ENCODE measurements at places on chromosomes 13 and 19. TPM values are rescaled to one million over a fixed set of nuclear protein-coding genes. Genes with fewer than 3 reads are reported as not detected.
A peak's percentile ranks its signal among the peaks of the same experiment; 100 is the strongest.

DNA sequence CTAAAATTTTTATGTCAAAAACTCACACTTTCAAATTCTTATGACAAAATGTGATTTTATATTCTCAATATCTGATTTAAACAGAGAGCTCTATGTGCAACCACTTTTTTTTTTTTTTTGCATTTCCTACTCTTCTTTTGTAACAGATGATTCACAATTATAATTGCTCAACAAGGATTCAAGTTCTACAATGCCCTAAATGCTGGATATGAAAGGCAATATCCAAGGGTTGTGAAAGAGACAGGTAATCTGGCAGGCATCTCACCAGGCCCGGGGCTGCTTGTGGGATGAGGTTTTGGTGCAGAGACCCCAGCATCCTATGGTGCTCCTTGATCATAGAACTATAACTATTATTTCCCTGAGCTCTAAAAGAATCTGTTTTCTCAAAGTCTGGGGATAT is 363.6 kb upstream of the NBEA start:
- DNase-seq = no peak

Gene METTL21C
- total RNA-seq = not detected

- DNase-seq = no peak
Observed at GRCh38 chr19:40143612-40144011, 47.6 kb upstream of the MAP3K10 start.

DNA sequence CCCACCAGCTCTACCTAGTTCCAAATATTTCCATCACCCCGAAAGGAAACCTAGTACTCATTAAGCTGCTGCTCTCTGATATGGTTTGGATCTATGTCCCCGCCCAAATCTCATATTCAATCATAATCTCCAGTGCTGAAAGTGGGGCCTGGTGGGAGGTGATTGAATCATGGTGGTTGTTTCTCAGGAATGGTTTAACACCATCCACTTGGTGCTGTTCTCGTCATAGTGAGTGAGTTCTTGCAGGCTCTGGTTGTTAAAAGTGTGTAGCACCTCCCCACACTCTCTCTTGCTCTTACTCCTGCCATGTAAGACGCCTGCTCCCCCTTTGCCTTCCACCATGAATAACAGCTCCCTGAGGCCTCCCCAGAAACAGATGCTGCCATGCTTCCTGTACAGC is 43.4 kb upstream of the MED4 start:
- DNase-seq = no peak

DNA sequence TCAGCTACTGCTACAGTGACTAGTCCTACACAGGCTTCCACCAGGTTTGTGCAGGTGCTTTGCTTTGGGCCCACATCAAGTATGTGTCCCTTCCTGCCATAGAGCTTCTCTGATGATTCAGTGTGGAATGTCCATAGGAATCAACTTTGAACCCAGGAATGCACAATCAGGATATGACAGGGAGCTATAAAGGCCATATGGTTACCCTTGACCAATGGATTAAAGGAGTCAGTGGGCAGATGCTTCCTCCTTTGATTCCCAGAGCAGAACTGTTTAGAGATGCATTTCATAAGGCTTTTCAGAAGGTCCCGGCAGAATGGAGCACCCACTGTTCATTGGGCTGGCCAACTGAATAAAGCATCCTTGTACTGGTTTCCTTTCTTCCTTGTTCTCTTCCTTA is 145.2 kb upstream of the WASF3 start:
- DNase-seq = no peak

Gene KRTDAP
- not detected for total RNA-seq

Gene GAPDHS
- not detected for total RNA-seq

- DNase-seq = no peak
Observed at GRCh38 chr13:28031220-28031895, 42.9 kb upstream of the URAD start.

GRCh38 chr13:48580896-48581295 is 48.0 kb upstream of the RCBTB2 start:
- DNase-seq = no peak

GRCh38 chr19:40398417-40399131 is 8.6 kb upstream of the HIPK4 start:
- DNase-seq = no peak

DNA sequence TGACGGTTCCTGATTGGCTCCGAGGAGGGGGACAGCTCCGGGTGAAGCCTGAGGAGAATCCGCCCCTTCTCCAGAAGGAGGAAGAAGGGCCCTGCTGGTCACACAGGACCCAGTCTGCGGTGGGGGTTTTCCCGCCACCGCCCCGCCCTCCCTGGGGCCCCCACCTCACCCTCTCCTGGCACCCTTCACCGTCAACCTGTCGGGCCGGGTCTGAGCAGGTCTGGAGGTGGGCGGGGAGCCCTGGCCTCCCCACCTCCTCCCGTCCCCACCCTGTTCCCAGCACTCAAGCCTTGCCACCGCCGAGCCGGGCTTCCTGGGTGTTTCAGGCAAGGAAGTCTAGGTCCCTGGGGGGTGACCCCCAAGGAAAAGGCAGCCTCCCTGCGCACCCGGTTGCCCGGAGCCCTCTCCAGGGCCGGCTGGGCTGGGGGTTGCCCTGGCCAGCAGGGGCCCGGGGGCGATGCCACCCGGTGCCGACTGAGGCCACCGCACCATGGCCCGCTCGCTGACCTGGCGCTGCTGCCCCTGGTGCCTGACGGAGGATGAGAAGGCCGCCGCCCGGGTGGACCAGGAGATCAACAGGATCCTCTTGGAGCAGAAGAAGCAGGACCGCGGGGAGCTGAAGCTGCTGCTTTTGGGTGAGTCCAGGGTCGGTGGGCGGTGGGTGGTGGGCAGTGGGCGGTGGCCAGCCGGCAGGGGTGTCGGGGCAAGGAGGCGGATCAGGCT is at the start of gene GNA15:
Gene GNA15 (plus strand): TSS at position 73 of the 723 bp plus-strand sequence. CDS start 418 bp downstream, at position 491.
- no peak for DNase-seq

Gene TMEM238
- 0.71 TPM for total RNA-seq

Gene PRR19
- total RNA-seq = 2.8 TPM

DNA sequence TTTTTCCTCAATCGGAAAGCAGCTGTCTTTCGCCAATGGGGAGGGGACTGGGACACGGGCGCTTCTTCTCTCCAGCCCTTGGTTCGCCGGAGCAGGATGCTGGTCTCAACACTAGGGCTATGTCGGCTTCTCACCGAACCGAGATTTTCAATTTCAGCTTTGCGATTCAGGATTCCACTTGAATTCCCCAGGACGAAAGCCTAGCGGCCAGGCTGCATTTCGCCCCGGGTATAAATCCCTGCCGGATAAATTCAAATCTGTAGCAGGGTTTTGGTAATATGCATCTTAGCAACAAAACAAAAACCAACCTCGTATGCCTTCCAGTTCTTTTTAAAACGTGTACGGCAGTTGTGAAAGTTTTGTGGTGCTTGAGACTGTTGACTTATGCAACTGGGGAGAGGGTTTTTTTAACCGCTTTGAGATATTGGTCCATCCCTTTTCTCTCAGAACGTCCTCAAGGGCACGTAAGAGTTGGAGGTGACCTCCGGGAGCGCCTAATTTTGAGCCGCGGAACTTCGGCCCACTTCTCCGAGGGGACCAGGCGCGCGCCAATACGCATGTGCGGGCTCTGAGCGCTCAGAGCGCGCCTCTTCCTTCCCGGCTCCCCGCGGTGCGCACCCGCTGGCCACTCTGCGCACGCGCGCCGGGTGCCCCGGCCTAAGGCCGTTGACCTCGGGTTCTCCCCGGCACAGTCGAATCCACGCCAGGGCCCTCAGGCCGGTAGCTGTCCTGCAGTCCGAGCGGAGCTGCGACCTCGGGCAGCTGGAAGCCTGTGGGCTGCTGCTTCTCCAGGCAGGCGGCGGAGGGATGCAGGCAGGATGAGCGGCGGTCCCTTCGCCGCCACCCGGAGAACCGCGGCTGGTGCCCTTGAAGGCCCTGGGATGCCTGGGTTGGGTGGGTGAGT is 7.6 kb downstream of the POU4F1 start:
- no peak for DNase-seq

- DNase-seq = no peak
Observed at GRCh38 chr19:51026554-51026831, at the start of gene KLK11. TSS of gene KLK11 (minus strand) at chr19:51026616. CDS start at chr19:51025631, 985 bp downstream.

- no peak for DNase-seq
Observed at GRCh38 chr19:49222011-49222410, 64.4 kb downstream of the TRPM4 start.

Gene KLK8
- total RNA-seq = not detected

GRCh38 chr19:39969266-39969665 is 1.7 kb upstream of the PSMC4 start:
- DNase-seq = no peak

DNA sequence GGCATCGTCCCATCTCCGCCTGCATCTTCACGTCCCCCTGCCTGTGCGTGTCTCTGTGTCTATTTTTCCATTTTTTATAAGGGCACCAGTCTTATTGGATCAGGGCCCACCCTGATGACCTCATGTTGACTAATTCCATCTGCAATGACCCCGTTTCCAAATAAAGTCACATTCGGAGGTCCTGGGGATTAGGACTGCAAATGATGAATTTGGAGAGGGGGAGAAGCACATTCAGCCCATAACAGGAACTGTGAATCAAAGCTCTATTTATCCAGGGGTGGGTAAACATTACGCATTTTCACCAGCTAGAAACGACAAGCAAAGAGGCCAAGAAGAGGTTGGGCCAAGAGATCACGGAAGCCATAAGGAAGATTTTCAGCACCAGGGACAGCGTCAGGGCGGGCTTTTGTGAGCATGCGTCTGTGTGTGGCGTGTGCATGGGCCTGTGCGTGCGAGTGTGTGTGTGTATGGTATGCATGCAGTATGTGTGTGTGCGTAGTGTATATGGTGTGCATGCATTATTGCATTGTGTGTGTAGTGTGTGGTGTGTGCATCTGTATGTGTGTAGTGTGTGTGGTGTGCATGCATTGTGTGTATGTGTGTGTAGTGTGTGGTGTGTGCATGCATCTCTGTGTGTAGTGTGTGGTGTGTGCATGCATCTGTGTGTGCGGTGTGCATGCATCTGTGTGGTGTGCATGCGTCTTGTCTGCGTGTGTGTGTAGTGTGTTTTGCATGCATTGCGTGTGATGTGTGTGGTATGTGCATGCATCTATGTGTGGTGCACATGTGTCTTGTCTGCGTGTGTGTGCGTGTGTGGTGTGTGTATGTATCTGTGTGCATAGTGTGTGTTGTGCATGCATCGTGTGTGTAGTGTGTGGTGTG is 19.6 kb downstream of the CELF5 start:
- DNase-seq = peak; percentile 75

DNA sequence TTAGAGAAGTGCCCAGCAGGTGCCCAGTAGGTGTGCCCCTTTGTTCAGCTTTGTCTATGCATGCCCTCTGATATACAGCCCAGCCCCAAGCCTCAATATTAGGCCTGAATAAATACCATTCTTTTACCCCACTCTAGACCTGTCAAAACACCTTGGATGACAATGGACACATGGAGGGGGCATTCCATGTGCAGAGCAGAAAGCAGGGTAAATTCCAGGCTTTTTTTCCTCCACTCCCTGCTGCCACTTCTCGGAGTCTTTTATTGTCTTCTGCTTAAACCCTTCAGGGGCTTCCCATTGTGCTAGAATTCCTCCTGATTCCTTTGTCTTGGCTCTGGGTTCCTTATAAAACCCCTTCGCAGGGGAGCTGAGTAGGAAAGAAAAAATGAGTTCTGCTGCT is 5.8 kb upstream of the FRY start:
- no peak for DNase-seq

DNA sequence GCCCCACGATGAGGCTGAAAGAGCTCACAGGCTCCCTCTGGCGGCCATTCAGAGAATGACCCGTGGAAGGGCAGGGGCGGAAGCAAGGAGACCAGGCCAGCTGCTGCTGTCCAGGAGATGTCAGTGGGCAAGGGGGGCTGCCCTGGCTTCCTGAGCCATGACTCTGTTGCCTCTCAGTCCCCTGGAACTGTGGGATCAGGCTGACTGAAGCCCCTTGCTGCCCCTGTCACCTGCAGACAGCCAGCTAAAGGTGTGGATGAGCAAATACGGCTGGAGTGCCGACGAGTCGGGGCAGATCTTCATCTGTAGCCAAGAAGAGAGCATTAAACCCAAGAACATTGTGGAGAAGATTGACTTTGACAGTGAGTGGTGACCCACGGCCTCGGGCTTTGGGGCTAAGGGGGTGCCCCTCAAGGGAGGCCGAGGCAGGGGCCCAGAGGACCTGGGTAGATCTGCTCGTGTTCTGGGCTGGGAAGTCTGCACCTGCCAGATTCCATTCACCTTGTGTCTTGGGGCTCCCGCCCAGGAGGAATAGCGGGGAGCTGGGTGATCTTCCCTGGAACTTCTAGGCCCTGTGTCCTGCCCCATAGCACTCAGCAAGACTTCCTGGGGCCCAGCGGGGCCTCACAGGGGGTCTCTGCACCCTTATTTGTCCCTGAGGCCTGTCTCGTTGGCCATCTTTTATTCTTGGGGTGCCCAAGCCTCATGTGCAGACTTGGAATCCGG is 12.5 kb upstream of the ACTN4 start:
- DNase-seq = peak; percentile 85

DNA sequence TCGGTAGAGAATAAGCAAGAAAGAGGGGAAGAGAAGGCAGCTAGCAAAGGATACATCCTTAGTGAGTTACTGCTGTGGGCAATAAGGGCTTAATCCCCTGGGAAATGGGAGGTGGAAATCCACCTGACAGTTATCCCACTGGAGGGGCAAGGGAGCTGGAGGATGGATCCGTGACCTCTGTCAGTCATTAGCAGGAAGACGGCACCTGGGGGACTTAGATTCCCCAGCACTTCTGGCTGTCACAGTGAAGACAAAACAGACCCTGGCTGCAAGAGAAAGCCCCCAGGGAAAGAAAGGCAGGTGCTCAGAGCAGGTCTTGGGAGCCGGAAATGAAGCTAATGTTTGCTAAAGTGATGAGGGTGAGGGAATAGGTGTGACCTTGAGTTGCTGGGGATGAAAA is 70.4 kb upstream of the MRI1 start:
- no peak for DNase-seq

Gene PSG11
- total RNA-seq = not detected

Gene LHB
- total RNA-seq = not detected

DNA sequence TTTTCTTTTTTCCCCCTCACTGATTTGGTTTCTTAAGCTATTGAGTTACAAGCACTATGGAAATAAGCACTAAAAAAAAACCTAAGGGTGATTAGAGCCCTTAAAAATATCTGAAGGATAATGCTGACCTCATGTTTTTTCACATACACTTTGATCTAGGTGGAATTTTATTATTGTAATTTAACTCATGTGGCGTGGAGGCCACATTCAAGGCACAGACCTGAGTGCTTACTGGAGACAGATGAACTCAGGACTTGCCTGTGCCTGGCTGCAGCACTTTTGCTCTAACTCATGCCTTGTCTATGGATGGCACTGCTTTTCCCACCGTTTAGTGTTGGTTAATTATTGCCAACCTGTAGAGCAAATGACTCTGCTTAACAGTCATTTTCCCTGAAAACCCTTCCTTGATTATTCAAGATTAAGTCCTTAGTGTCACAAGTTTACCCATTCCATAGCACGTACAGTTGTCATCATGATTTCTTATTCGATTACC is 541.4 kb downstream of the GPC6 start:
- no peak for DNase-seq

Gene PODNL1
- total RNA-seq = 0.14 TPM

DNA sequence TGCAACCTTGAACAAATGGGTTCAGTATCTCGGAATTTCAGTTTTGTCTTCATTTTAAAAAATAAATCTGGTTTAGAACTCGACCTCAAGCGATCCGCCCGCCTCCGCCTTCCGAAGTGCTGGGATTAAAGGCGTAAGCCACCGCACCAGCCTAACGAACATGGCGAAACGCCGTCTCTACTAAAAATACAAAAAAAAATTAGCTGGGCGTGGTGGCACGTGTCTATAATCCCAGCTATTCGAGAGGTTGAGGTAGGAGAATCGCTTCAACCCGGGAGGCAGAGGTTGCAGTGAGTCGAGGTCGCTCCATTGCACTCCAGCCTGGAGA is 571 bp downstream of the ZNF302 start:
- DNase-seq = no peak

Gene C19orf85
- total RNA-seq = not detected

GRCh38 chr19:15260939-15261338 is 28.7 kb upstream of the EPHX3 start:
- DNase-seq = no peak

Measured in neural crest cell (in vitro differentiated cells).